ENCODE measurements at places on chromosomes 3 and 15. TPM values are rescaled to one million over a fixed set of nuclear protein-coding genes. Genes with fewer than 3 reads are reported as not detected.
A peak's percentile ranks its signal among the peaks of the same experiment; 100 is the strongest.

GRCh38 chr15:60585743-60586708, 107.1 kb upstream of the ICE2 start:
- DNase-seq = no peak

DNA sequence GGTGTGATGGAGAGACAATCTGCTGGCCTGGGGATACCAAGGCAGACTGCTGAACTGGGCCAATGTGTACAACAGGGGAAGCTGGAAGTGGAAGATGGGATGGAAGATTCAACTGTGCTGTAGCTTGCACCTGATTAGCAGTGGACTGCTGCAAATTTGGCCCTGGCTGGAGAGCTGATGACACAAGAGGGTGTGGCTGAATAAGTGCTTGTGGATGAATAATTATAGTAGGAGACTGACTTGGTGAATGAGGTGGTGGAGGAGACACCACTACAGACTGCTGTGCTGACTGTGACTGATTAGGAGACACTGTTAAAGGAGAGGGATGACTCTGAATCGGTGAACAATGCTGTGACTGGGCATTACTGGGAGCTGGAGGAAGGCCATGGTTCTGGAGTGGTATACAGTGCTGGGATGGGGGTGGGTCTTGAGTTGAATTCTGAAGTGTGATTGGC, 52.5 kb downstream of the PHC3 start:
- no peak for DNase-seq

DNA sequence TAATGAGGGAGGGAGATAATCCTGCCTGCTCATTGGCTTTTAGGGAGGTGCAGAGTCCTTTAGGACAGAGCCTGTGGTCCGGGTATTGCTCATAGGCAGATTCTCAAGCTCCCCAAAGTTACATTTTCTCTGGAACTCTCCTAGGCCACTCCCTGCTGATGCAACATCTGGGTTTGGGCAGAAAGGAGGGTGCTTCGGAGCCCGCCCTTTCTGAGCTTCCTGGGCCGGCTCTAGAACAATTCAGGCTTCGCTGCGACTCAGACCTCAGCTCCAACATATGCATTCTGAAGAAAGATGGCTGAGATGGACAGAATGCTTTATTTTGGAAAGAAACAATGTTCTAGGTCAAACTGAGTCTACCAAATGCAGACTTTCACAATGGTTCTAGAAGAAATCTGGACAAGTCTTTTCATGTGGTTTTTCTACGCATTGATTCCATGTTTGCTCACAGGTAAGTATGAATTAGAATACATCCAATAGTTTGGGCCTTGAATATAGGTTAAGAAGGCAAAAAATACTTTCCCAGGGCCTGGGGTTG, at the start of gene IL20RB:
Gene IL20RB (plus strand): TSS at position 233 of the 538 bp plus-strand sequence. CDS start 131 bp downstream, at position 364.
- no peak for DNase-seq

- DNase-seq = no peak
These were observed 14.7 kb upstream of the PIK3CB start for GRCh38 chr3:138849222-138849940.

GRCh38 chr15:64046421-64047153, at the start of gene DAPK2:
Gene DAPK2 (minus strand): TSS chr15:64046485. CDS start chr15:64040261, 6,224 bp downstream.
- peak; percentile 83 for DNase-seq

GRCh38 chr3:105957722-105958121, 88.9 kb upstream of the CBLB start:
- no peak for DNase-seq

- DNase-seq = no peak
These were observed 48.4 kb downstream of the ROPN1B start for GRCh38 chr3:126017362-126017761.

- no peak for DNase-seq
These were observed 65.2 kb downstream of the TLE3 start for GRCh38 chr15:70032509-70032908.

GRCh38 chr3:181230258-181230657, 240.7 kb upstream of the DNAJC19 start:
- DNase-seq = no peak

GRCh38 chr3:162538906-162539305, 1042.3 kb downstream of the OTOL1 start:
- no peak for DNase-seq

DNA sequence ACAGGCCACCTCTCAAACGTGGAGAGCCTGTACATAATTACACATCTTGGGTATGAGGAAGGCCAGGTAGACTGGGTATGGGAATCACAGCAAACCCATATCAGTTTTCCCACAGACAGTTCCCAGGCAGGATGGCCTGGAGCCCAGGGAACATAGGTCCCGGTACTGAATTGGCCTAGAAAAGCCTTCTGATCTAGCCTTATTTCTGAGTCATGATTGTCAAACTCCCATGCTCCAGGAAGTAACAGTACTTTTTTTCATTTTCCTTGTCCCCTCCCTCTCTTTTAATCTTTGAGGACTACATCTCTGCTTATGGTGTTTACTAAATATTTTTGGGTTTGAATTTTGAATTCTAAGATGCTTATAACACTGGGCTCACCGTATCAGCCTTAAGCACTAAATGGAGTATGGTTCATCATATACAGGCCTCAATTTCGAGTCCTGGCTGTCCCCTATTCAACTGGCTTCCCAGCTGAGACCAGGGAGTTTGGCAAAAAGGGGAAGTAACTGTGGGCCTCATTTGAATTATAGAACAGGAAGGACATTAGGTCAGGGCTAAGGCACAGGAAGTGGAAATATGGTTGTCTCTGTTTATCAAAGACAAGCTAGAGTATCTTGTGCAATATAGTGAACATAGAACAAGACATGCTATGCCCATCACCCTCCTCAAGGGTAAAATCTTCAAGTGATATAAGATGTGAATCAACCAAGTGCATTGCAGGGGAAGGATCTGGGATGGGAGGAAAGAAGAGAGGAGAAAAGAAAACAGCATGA, 494.6 kb downstream of the NTRK3 start:
- no peak for DNase-seq

GRCh38 chr3:66593978-66594377, 93.2 kb upstream of the LRIG1 start:
- DNase-seq = no peak

- no peak for DNase-seq
These were observed 19.2 kb downstream of the SLC25A20 start for GRCh38 chr3:48879307-48879993.

DUOX2 gene
- not detected for total RNA-seq

TF gene
- total RNA-seq = 0.61 TPM

MYO5C gene
- total RNA-seq = 0.24 TPM

CNTN3 gene
- total RNA-seq = not detected

Data from CD8-positive, alpha-beta T cell (primary cell).